ENCODE measurements at places on chromosomes 6 and 20.

GRCh38 chr20:45538209-45538799, 978 bp downstream of the WFDC6 start:
- DNase-seq = no peak

DNA sequence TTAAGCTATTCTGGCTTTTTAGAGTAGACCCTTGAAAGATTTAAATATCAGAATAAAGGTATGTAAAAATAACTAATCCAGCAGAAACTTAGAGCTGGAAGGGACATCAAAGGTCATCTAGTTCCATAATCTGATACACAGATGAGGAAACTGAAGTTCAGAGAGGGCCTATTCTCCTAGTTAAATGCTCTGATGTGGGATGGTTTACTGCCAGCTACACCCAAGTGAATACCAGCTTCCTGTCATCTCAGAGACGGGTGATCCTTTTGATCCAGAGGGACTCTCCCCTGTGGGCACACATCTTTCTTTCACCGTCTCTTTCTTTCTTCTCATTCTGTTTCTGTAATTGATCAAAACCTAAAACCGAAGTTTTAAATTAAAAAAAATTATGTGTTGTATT, 94.1 kb downstream of the MAN1A1 start:
- DNase-seq = no peak

DNA sequence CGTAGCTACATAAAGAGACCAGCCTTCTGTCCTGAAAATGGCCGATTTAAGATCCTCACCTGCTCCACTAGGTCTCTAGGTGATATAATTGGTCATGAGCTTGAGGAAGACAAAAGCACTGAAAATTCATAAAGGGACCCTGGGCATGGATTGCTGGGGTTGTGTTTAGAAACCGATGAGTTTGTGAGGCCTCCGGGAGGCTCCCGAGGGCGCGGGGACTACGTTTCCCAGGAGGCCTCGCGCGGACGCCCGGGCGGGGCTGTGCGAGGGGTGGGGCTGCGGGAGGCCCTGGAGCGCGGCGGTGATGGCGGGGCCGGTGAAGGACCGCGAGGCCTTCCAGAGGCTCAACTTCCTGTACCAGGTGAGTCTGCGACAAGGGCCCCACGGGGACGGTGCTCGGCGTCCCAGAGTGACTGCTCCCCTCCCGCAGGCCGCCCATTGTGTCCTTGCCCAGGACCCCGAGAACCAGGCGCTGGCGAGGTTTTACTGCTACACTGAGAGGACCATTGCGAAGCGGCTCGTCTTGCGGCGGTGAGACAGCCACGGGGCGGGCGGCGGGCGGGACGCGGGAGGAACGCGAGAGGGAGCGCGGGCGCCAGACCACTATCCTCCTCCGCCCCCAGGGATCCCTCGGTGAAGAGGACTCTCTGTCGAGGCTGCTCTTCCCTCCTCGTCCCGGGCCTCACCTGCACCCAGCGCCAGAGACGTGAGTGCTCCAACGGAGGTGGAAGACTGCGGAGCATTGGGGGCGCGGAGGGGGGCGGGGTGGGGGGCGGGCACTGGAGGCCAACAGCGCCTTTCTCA, at the start of gene RPP21:
Gene RPP21, plus strand, starts transcription at position 289 of the 804 bp plus-strand sequence. Its CDS starts 16 bp downstream, at position 305.
- no peak for DNase-seq

GRCh38 chr6:2772840-2773239, 7.6 kb downstream of the WRNIP1 start:
- no peak for DNase-seq

DNA sequence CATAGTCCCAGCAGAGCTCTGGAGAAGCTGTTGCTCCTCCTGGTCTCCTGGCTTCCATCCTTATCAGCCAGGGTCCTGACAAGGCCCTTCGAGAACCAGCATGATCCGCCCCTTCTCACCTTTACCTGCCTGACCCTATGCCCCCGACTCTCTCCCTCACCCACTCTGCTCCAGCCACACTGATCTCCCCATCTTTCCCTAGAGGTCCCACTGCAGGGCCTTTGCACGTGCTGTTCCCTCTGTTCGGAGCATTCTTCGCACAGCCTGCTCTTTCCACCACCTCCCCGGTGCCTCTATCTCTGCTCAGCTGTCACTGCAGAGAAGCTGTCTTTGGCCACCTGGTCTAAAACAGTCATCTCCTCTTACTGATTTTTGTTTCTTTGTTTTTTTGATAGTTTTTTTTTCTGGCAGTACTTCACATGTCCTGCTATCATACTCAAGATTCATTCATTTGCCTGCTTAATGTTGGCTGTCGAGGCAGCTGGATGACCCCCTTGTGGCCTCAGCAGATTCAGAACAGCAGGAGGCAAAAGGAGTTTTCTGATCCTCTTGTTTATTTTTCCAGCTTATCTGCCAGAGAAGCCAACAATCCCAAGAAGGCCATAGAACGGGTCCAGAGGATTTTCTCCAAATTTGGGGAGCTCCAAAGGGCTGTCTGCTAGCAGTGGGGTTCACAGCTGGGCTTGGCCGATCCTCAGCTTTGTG, 1.6 kb upstream of the PTGIS start:
- no peak for DNase-seq

GRCh38 chr6:118876814-118877213, 17.1 kb upstream of the ASF1A start:
- DNase-seq = no peak

- no peak for DNase-seq
Measured at GRCh38 chr20:62486484-62486883, 10.7 kb upstream of the GATA5 start.

DNA sequence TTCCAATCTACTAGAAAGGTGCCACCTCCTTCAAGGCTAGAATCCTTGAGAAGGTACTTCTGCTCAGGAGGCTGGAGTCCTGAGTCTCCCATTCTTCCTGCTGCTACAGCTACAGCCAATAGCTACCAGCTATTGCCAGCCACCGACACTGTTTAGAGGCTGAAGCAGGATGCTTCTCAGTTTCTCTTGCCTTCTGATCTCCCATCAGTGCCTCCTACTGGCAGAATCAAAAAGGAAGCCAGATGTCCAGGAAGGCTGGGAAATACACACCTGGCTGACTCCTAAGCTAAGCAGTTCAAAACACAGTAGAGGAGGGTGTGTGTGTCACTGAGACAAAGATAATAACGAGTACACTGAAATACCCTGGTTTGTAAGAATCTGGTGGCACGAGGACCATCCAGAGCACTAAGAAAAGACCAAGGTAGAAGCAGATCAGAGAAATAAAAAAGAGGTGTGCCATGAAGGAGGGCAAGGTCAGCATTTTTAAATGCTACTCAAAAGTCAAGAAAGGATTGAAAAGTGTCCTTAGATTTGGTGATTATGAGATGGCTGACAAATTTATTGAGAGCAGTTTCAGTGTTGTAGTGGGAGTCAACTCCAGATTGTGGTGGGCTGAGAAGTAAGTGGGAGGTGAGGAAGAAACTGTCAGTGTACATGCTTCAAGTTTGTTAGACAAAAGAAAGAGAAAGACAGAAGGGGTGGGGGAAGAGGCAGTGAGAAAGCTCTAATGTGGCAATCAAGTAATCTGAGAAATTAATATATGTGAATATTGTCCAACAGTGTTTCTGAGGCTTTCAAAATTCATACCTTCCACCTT, 2.3 kb upstream of the HLA-DMA start:
- DNase-seq = no peak

DNA sequence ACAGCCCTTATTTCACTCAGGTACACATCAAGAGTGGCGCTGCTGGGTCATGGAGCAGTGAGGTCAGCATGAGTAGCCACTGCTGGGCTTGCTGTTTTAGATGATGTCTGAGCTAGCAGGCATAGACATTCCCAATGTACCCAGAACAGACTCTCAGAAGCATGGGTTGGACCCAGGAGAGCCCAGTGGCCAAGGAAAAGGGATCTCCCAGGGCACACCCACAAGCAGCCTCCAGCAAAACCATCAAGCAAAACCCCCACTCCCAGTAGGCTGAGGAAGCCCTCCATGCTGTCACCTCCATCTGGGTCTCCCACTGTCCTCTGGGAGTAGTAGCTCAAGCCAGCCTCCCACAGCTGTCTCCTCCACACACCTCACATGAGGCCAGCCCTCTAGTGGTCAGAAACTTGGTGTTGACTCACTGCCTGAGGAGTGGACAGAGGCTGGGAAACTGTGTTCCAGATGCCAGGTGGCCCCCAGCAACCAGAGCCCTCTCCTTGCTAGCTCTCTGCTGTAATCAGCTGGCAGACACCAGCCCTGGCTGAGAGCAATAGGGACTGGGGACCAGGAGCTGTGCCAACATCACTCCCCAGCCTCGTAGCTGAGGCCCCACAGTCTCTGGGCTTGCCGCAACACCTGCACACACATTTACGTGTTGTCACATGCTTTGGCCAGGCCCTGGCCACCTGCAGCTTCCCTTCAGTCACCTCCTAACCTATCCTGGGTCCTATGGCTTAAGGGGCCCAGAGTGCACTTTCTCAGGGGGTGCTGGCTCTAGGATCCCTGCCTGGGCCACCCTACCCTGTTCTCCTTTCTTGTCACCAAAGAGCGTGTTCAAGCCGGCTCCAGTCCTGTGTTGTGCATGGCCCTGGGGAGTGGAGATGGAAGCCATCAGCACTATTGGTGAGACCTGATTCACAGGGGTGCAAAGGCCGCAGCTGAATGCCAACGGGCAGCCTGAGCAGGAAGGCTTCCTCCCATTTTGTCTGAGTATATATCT, 1.9 kb upstream of the AP5S1 start:
- no peak for DNase-seq

DNA sequence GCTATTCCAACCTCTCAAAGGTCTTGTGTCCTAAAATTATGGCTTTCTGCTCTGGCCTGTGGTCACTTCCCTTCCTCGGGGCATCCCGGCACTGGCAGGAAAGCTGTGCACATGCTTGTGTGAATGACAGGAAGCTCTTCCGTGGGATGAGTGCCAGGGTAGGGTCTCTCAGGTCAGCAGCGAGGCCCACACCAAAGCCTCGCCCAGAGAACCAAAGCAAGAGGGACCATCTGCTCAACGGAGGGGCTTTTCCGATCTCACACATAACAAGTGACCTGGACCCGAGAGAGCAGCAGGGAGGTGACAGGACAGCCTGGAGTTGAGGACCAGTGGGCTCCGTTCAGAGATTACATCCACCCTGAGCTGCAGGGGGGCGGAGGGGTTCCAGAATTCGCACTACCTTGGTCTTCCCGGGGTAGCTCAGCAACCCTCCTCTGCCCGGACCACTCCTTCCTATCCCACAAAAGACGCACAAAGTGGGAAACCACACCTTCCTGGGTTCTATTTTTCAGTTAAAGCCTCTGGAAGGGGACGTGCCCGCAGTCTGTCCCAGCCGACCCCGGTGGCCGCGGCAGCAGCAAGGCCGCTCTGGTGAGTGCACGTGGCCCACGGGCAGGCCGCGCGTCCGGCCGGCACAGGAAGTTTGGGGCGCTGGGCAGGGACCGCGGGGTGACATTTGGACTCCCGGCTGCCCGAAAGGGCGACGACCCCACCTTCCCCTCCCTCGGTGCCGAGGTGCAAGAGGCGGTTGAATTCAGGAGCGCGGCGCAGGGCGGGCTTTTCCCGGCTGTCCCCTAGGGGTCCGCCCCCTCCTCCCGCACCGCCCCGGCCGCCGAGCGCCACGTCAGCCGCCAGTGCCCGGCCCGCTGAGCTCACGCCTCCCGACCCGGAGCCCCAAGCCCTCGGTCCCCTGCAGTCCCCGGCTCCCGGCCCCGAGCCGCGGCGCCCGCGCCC, 988 bp downstream of the TXNDC5 start:
- no peak for DNase-seq

DNA sequence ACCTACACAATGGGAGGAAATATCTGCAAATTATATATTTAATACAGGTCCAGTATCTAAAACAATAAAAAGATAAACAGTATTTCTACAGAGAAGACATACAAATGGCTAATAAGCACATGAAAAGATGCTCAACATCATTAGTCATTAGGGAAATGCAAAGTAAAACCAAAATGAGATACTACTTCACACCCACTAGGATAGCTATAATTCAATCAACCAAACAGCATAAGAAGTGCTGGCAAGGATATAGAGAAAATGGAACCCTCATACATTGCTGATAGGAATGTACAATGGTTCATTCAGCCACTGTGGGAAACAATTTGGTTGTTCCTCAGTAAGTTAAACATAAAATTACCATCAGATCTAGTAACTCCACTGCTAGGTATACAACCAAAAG, 48.7 kb downstream of the NUDT3 start:
- DNase-seq = no peak

DNA sequence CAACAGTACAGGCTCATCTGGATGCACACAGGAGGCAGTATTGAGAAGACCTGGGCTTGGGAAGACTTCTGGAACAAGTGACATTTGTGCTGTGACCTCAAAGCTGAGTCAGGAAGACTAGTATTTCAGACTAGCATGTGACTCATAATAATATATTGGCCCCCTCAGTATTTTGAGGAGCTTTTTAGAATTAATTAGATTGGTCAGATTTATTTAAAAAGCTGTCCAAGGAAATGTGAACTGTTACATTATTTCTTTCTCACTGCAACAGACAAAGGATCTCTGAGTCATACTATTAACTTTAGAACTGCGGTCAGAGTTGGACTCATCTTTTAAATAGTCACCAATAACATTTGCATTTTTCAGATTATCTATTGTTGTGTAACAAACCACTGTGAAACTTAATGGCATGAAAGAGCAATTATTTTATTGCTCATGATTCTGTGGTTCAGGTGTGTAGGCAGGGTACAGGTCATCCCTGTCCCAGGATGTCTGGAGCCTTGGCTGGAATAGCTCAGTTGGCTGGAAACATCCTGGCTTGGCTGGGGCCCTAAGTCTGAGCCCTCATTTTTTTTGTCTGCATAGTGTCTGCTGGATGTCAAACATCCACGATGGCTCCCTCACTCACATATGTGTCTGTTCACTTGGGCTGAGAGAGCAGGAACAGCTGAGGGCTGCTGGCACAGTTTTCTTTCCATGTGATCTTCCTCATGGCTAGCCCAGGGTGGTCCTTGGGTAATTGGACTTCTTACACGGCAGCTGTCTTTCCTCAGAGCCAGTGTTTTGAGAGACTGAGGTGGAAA, 46.9 kb downstream of the MAP3K4 start:
- DNase-seq = no peak

DNA sequence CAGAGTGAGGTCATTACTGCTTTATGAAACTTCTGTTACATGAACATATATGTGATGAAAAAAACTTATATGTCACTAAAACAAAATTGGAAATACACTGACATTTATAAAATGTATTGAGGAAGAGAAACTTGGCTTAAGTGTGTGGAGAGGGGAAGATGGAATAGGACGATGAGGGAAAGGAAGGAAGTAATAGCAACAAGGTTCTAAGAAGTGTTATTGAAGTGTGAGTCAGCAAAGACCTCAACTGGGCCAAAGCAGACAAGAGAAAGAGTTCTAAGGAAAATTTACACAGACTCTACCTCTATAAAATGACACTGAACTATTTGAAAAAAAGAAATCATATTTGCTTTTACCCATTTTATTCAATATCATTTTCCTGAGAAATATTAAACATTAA, 38.3 kb downstream of the SNX3 start:
- DNase-seq = no peak

DNA sequence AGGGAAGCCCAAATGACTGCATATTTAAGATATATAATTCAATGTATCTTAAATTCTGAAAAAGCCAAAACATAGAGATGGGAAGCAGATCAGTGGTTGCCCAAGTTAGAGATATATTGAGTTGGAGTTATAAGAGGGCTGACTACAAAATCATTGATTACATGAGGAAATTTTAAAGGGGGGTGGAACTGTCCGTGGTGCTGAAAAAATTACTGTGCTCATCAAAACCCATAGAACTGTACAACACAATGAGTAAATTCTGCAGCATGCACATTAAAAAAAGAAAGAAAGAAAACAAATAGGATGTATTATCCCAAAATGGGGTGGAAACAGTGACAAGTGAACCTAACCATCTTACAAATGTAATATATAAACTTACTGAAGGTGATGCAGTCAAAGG, 100.9 kb downstream of the FUT9 start:
- no peak for DNase-seq
